Left ventricle myocardium inferior (tissue), 1 donor: ENCODE measurements at places on chromosomes 16 and 17.

DNA sequence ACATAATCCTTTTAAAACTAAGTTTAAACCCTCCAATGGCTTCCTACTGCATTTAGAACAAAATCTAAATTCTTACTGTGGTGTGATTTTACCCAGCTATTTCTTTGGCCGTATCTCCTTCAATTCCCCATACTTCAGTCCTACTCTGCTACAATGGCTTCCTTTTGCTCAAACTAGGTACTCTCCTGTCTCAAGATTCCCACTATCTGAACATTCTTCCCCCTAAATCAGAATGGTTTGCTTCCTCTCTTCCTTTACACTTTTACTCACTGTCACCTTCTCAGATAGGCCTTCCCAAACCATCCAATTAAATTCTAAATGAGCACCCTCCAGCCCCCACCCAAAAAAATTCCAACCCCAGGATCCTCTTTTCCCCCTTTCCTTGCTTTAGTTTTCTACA is 109.2 kb downstream of the BRIP1 start:
- DNase-seq = no peak

DNA sequence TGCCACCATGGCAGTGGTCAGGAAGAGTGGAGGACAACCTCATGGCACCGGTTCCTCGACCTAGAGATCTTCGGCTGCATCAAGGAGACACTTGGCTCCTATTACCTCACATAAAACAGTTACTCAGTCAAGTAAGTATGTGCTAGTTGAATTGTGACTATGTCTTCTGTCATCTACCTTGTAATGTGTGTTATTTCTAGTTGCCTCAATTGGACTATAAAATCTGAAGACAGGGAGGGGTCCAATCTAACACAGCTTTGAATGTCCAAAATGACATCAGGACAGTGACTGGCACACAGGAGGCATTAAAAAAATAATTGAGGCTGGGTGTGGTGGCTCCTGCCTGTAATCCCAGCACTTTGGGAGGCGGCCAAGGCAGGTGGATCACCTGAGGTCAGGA is 17.2 kb downstream of the C16orf86 start:
- DNase-seq = no peak

- no peak for DNase-seq
Observed at GRCh38 chr16:15777533-15778203, 79.2 kb downstream of the MYH11 start.

GRCh38 chr16:11258553-11259492 is 2.8 kb upstream of the SOCS1 start:
- peak; percentile 74 for DNase-seq

- DNase-seq = no peak
Observed at GRCh38 chr16:23403547-23403946, 49.4 kb downstream of the COG7 start.

DNA sequence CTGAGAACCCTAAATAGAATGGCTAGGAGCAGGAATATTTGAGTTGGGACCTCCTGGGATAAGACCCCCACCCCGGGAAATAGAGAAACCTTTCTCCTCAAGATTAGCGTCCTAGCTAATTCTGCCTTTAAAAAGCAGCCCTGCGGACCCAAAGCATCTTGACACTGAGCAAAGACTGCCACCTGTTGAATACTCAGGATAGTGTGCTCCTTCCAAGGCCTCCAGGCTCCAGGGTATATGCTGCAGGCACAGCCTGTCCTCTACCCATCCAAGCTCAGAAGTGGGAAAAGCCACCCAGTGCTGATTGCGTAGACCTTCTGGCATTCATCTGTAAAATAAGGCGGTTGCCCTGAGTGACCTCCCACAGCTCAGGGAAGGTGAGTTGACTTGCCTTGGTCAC is 456.2 kb upstream of the DYNLRB2 start:
- DNase-seq = peak; percentile 25

GRCh38 chr17:4509923-4510617 is 11.4 kb downstream of the SPNS2 start:
- DNase-seq = peak; percentile 48

GRCh38 chr17:2485543-2485942 is 26.1 kb downstream of the METTL16 start:
- DNase-seq = no peak

DNA sequence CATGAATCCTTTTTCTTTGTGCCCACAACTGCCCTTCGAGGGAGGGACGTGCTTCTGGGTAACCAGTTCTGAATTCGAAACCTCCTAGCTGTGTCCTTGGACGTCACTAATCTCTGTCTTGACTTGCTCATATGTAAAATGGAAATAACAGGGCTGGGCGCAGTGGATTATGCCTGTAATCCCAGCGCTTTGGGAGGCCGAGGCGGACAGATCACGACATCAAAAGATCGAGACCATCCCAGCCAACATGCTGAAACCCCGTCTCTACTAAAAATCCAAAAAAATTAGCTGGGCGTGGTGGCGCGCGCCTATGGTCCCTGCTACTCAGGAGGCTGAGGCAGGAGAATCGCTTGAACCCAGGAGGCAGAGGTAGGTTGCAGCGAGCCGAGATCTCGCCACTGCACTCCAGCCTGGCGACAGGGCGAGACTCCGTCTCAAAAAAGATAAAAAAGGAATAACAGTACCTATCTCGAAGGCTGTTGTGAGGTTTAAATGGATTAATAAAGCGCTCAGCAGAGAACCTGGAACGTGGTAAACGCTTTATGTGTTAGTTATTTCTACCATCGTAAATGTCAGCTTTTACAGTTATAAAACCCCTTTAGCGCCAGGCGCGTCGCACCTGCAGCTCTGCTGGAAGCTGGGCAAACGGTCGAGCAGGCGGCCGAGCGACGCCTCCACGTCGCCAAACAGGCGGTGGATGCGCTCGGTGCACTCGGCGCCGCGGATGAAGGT is 641 bp downstream of the COG8 start:
- DNase-seq = no peak

DNA sequence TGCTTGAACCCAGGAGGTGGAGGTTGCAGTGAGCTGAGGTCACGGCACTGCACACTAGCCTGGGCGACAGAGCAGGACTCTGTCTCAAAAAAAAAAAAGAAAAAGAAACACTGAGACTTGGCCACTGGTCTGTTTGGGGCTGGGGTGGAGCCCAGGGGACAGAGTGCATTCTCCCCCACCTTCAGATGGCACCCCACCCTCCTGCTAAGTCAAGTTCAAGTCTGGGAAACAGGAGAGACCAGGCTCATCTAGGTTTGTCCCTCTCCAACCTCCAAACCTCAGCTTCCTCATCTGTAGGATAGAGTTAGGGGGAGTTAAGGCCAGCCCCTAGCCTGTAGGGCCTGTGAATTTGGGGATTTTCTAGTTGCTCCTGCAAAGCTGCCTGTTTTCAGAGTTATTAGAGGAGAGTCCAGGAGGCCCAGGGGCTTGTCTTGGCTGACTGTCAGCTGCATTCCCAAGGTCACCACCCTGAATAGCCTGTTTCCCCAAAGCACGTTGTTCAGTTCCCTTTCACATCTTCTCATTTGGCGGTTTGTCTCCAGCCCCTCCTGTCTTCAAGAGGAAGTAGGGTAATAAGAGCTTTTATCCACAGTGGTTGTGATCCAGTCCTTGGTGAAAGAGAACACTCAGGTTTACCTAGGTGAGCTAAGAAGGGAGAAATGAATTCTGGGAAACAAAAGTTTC is 2.2 kb downstream of the MT3 start:
- no peak for DNase-seq

DNA sequence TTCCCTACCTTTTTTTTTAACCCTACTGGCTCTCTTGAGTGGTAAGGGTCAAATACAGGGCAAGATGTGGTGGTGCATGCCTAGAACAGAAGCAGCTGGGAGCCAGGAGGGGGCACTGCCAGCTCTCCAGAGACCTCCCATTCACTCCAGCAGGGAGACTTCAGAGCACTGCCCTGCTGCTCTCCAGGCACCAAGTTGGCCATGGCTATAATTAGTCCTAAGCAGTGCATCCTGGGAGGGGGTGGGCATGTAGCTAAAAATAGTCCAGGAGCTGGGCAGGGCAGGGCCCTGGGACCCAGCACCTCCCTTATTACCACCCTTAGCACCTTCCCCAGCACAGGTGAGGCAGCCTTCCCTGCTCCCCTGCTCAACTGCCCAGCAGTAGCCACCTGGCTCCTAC is 3.5 kb downstream of the CORO6 start:
- no peak for DNase-seq

DNA sequence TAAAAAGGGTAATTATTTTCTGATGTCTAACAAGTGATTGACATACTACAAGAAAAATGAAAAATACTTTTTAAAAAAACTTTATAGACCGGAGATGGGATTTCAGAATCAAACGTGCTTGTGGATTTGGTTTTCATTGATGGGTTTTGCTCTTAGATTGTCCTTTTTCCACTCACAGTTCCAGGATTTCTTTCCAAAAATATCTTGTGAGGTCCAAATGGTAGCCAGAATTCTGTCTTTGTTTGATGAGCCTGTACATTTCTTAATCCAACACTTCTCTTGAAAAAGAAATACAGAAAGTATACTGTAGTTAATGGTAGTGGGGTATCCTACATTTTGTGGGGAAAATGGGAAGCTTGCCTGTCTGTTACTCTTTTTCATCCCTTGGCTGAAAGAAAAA is 329.3 kb downstream of the KCNJ2 start:
- no peak for DNase-seq

DNA sequence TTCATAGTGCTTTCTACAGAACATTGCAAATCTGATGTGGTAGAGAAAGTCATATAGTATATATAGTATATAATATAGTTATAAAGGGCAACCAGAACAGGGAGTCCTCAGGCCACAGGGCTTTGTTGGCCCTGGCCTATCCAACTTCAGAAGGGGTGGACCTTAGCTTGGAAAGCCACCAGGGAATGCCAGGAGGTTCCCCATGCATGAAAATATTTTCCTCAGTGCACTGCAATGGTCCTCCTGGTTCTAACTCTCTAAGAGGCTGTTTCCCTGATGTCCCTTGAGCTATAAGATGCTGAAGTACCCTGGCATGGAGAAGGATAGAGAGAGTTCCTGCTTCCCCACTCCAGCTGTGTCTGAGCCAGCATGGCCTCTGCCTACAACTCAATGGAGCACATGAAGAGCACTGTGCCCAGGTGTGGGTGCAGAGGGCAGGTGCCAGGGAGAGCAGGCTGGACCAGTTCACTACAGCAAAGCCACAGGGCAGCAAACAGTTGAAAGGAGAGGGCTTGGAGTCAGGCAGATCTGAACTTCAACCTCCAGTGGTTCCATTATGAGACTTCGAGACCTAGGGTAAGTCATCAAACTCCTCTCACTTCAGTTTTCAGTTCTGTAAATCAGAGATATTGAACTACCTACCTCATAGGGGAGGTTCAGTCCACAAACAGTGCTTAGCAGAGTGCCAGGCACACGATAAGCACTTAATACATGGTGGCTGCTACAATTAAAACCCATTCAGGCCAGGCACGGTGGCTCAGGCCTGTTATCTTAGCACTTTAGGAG is 183.1 kb downstream of the SALL1 start:
- DNase-seq = no peak

GRCh38 chr16:56972403-56973293 is 10.9 kb downstream of the CETP start:
- DNase-seq = no peak

DNA sequence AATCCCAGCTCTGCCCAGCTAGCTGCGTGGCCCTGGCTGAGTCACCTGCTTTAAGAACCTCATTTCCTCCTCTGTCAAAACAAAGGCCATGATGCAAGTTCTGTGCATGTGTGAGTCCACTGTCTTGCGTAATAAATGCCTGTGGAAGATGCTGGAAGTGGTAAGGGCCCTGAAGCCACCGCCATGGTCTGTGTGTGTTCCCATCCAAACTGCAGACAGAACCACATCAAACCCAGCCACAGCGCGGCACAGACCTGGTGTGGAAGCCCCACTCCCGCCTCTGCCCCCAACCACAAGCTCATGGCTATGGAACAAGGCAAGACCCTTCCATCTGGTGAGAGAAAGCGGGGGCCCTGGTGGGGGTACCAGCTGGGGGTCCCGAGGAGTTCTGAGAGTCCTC is 26.0 kb downstream of the NECAB2 start:
- no peak for DNase-seq

DNA sequence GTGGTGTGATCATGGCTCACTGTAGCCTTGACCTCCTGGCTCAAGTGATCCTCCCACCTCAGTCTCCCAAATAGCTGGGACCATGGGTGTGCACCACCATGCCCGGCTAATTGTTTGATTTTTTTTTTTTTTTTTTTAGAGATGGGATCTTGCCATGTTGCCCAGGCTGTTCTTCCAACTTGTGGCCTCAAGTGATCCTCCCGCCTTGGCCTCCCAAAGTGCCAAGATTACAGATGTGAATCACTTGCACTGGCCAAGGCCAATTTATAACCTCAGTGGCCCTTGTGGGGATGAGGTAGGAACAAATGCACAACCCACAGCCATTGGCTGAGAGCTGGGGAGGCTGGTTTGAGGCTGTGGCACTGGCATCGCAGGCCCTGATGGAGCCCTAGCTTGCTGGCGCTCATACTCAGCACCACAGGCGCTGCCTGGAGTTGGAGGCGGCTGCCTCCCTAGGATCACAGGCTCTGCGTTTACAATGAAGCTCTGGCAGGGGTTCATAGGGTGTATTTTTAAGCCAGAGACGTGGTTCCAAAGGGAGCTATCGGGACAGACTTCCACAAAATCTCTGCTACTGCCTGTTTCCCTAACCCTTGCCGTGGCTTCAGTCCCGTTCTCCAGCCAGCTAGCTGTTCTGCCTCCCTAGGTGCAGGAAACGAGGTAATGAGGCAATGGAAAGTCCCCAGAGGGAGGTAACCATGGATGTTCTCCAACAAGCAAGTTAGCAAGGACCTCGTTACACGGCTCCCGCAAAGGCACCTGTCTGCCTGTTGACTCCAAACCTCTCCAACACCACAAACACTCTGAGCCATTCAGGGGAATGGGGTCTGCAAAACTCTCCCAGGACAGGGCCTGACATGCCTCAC is 2.9 kb downstream of the ABCA3 start:
- DNase-seq = no peak

DNA sequence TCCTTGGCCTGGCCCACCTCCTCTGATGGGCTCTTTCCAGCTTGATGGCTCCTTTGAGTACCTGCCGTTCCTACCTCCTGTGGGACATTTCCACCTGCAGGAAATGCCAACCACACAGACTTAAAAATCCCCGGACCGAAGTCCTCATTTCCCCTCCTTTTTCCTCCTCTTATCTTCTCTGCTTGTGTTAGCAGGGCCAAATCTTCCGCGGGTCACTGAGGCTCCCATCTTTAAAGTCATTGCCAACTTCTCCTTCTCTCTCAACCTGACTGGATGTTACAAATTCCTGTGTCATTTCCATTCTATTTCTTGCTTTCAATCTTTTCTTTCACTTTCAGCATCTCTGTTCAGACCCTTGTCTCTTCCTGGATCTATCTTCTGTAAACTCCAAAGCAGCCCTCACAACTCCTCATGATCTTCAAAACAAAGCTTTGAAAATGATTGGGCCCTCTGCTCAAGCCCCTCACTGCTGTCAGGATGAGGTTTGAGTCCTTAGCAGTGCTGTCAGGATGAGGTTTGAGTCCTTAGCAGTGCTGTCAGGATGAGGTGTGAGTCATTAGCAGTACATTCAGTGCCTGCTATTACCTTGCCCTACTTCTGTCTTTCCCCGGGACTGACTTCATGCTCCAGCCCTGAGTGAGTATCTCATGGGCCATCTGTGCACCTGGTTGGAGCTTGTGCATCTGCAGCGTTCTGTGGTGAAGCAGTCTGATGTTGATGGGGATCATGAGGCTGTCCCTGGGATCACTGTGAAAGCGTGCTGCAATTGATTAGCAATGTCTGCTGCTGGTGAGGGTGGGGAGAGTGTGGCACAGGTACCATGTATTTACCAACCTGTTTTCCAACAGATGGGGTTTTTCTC is 100.1 kb downstream of the IRF8 start:
- DNase-seq = no peak
